ENCODE measurements at places on chromosomes 5 and 9. TPM values are rescaled to one million over a fixed set of nuclear protein-coding genes. Genes with fewer than 3 reads are reported as not detected.

- no peak for DNase-seq
Observed at GRCh38 chr5:78287833-78288232, 6.7 kb downstream of the AP3B1 start.

DNA sequence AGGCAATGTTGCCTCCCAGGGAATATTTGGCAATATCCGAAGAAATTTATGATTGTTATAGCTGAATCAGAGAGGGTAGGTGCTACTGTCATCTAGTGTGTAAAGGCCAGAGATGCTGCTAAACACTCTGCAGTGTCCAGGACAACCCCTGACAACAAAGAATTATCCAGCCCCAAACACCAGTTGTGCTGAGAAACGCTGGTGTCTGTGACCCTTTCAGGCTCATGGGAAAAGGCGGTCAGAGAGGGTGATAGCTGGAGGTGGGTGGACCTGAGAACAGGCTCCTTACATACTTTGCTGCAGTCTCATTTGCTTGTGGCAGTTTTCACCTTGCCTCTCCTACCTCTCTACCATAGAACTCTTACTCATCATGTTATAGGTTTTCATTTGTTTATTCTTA lies 295.3 kb upstream of the DMRT1 start:
- DNase-seq = no peak

DNA sequence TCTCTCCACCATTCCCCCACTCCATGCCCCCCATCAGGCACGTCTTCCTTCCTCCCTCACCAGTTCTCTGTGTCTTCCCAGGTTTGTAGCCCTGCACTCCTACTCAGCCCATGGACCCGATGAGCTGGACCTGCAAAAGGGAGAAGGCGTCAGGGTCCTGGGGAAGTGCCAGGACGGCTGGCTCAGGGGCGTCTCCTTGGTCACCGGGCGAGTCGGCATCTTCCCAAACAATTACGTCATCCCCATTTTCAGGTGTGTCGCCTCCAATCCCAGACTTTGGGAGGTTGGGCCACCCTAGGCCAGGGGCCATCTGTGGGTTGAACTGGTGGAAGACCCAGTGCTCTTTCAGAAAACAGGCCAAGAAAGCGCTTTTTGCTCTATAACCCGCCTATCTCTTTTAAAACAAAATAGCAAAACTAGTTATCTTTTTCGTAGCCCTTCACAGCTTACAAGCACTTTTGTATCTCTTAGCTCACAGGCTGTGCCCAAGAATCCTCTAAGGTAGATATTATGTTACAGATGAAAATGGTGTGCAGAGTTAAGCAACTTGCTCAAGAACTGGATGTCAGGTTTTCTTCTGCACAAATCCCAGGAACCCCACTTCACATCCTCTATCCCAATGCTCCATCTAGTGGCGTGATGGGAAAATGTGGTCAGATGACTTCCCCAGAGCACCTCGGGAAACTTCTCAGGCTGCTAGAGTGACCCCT lies 56.2 kb downstream of the PLAC8L1 start:
- DNase-seq = peak; percentile 64

DNA sequence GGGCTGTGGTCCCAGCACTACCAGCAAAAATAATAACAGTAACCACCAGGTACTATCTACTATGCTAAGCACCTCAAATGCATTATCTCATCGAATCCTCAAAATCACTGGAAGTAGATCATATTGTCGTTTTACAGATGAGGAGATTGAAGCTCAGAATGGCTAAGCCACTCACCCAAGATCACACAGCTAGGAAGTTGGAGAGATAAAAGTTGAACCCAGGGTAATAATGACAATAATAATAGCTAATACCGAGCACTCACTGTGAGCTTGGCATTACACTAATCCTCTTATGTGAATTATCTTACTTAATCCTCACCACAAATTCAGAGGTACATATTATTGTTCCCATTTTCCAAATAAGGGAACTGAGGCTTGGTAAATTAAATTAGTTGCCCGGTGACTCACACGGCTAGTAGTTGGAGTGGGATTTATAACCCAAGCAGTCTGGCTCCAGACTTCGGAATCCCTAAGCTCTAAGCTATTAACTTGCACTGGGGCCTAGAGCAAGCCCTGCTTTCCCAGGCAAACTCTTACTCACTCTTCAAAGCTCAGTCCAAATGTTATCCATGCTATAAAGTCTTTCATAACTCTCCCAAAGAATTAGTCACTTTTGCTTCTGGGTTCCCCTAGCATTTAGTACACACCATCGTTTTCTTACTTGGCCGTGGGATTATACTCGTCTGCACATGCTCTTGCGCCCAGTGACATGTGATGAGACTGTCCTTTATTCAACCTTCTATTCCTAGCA lies 3.8 kb downstream of the ARSI start:
- no peak for DNase-seq

DNA sequence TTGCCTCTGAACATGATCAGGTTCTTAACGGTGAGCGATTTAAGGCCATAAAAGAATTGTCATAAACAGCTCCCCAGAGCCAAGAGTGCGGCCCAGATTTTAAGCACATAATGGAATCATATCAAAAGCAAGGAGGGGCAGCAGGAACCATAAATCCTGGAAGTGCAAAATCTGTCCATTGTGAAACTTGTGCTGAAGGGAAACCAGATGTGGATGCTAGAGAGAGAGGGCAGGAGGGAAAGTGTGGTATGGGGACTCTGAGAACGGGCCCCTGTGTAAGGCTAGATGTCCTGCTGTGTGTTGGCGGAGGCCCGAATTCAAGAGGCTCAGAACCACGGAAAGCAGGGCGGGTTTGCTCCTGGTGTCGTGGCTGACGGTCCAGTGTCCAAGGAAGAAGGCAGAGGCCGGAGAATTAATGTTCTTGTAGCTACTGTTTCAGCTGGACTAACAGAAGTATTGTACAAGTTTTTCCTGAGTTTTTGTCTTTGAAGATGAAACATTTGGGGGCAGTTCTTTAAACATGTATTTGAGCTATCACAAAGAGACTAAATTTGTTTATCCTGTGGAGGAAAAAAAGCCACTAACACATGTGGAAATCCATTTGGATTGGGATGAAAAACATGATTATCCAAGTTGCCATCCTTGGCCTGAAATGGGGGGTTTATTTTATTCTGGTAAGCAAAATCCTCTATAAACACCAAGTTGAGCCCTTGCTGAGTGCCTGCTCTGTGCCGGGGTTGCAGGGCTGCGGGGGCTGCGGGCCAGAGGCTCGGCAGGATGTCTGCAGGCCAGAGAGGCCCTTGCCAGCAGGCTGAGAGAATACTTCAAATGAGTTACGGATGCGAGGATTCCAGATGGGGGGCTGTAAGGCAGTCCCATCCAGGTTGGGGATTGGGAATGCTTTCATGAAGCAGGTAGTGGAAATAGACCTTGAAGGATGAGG lies 9.2 kb upstream of the CXCL14 start:
- DNase-seq = no peak

GRCh38 chr9:134521817-134522501 lies 119.6 kb upstream of the COL5A1 start:
- DNase-seq = no peak

- no peak for DNase-seq
Observed at GRCh38 chr9:22469928-22470544, 23.4 kb downstream of the DMRTA1 start.

DNA sequence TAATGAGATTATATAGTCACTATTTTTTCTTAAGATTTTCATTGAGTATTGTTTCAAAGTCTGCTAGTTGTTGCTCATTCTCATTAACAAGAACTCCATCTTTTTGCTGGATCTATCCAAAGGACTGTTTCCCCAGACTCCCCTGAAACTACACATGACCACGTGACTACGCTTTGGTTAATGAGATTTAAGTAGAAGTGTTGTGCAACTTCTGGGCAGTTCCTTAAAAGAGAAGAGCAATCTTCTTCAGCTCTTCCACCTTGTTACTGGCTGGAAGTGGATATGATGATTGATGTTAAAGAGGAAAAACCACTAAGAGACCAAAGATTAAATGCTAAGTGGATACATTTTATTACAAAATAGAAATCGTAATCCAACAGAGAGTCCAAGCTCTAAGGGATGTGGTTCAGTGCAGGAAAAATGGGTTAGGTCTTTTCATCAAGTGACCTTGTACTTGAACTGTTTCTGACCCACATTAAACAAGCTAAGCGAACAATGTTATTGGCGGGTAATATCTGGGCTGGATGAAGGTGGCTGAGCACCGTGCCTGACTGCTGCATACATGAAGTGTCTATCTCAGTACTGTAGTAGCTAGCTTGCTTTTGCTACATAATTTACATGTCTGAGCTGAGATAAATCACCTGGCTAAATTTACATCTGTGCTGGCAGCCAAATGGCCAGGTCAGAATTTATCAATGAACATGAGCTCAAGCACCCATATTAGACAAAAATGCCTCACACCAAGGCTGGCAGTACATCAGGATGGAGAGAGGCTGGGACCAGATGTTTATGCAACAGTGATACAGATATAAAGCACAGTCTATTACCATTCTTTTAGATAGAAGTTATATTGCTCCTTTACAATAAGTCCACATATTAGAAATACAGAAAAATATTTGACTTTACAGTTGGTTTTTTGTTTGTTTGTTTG lies 7.5 kb upstream of the CTNNAL1 start:
- no peak for DNase-seq

- no peak for DNase-seq
Observed at GRCh38 chr9:116451500-116452115, 235.5 kb upstream of the TRIM32 start.

- no peak for DNase-seq
Observed at GRCh38 chr9:72145733-72146505, 3.3 kb upstream of the GDA start.

- DNase-seq = no peak
Observed at GRCh38 chr5:98529321-98529720, 244.1 kb upstream of the RGMB start.

DNA sequence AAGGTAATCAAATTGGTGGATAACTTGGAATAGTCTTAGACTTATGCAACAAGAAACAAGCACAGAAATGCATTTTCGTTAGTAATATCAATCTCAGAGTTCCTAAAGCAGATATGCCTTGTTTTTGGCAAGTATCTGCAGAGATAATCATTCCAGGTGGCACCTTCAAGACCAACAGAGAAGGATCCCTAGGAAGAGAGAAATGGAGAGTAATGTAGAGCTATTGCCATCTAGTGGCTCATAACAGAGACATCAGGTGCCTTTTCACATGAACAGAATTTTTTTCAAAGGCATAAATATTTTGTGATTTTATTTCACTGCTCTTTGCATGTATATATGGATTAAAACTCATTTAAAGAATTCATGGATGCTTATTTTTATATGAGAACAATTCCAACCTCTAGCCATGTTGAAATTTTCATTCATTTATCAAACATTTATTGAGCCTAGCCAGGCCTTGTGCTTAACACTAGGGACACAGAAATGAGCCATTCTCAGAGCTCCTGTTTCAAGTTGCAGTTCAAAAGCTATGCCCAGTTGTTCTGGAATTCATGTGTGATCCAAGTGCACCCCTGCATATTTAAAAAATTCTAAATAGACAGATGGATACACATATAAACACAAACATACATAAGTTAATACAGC lies 117.5 kb upstream of the OR13F1 start:
- DNase-seq = peak; percentile 93

GRCh38 chr9:110807956-110808598 lies 139.5 kb downstream of the MUSK start:
- DNase-seq = no peak

DNA sequence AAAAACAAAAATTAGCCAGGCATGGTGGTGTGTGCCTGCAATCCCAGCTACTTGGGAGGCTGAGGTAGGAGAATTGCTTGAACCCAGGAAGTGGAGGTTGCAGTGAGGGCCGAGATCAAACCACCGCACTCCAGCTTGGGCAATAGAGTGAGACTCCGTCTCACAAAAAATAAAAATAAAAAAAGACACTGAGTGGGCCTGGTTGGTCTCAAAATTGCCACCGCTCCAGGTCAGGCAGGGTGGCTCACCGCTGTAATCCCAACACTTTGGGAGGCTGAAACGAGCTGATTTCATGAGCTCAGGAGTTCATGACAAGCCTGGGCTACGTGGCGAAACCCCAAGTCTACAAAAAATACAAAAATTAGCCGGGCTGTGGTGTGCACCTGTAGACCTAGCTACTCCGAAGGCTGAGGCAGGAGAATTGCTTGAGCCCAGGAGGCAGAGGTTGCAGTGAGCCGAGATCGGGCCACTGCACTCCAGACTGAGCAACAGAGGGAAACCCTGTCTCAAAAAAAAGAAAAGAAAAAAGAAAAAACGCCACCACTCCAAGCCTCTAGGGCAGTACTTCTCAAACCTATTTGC lies 1.8 kb downstream of the STK10 start:
- no peak for DNase-seq

- DNase-seq = no peak
Observed at GRCh38 chr9:1400983-1401382, 350.8 kb downstream of the DMRT2 start.

ZNF454 gene
- total RNA-seq = 7.7 TPM

SH3TC2 gene
- total RNA-seq = 43.7 TPM

KCNN2 gene
- total RNA-seq = 7.3 TPM

QRFP gene
- not detected for total RNA-seq

C9 gene
- not detected for total RNA-seq

Data from spinal cord (tissue), 10 donors.